ENCODE measurements at places on chromosomes 6 and 20.

DNA sequence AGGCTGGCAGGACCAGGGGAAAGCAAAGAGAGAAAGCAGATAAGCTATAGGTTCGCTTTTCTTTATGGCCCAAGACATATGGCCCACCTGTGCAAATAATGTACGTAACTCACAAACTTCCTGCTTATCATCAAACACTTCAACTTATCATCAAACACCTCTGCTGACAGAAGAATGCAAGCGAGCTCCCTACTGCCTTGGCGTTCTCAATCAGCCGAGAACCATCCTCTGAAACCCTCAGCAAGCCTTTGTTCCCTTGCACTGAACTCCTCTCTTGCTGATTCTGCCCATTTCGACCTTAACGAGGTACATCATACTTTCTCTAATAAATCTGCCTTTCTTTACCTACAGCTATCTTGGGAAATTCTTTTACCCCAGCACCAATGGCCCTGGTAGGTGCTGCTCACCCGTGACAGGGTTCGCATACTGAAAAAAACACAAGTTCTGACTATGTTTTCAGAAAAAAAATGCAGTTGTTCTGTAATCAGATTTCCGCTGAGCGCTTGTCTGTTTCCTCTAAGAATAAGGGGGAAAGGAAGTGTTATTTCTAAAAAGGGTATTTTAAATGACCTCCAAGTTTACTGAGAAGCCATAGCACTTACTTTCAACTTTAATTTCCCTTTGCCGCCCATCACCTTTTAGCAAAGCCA lies 28.3 kb downstream of the SERPINB6 start:
- DNase-seq: no peak

- DNase-seq: no peak
Measured at GRCh38 chr6:132998418-132998817, 184.0 kb downstream of the RPS12 start.

DNA sequence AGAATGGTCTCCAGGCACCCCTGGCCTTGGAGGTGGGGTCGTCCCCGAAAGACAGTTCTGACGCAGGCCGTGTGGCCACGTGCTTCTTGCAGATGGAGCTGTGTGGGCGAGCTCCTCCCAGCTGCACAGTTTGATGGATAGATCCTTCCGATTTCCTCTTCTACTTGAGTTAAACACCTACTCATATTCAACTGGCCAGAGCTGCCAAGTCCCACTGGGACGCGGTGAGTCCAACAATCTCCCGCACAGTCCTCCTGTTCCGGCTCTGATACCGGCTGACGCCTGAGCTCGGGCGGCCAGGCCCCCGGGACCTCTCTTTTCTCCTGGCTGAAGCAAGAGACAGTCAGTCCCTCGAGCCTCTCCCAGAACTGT lies 57.9 kb upstream of the DACT2 start:
- DNase-seq: no peak

- DNase-seq: no peak
Measured at GRCh38 chr6:112470950-112471349, 123.8 kb downstream of the RFPL4B start.

GRCh38 chr6:21648475-21649050 lies 55.0 kb downstream of the SOX4 start:
- DNase-seq: no peak

- DNase-seq: peak; percentile 48
Measured at GRCh38 chr6:2448826-2449571, 203.6 kb upstream of the GMDS start.

- DNase-seq: no peak
Measured at GRCh38 chr6:49646130-49646824, 9.6 kb upstream of the RHAG start.

DNA sequence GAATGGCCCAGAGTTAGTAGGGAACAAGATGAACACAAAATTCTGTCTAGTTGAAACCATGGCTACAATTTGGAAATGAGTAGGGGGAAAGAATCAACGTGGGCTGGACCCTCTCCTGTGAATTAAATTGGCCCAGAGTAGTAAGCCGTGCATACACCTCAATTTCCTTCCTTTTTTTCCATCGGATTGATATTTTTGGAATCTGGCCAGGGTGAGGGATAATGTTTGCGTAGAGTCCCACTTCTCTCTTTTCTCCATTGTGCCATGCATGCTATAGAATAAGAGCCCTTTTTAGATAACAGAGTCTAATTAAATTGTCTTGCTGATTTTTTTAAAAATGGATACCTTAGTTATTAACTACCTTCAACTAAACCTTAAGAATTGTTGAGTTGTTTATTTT lies 35.2 kb downstream of the XRN2 start:
- DNase-seq: no peak

- DNase-seq: no peak
Measured at GRCh38 chr6:89475101-89475500, 42.1 kb downstream of the ANKRD6 start.

GRCh38 chr6:11989386-11989785 lies 22.7 kb upstream of the HIVEP1 start:
- no peak for DNase-seq

- no peak for DNase-seq
Measured at GRCh38 chr6:9409126-9409525, 973.8 kb upstream of the SLC35B3 start.

DNA sequence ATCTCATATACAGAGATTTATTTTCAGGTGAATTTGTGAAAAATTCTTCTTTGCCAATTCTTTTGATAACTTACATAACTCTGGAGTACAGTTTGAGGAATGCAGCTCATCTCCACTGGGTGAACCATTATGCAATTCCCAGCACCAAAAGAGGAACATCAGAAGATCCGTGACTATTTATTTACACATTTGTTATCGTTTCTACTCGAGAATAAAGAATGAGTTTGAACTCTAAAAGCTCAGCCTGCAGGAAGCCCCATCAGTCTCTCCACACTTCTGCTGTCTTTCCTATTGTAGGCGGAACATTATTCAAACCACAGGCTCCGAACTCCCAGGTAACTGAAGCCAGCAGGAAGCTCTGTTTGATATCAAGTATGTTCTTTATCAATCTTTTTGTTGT lies 95.9 kb upstream of the IFNGR1 start:
- no peak for DNase-seq

DNA sequence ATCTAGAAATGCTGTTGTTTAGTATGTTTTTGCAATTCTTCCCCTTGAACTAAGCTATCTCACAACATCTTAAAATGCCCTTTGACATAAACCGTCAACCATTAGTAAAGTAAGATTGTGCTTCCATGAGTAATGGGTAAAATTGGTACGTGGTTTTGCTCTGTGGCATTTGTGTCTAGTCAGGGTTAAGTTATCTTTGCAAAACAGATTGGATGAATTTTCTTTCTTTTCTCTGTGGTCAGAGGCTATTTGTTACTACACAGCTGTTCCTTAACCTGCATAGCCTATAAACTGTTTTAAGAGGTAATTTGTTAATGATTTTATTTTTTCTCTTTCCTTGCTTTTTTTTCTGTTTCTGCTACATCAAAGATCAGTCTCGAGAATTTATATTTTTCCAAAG lies 75.4 kb downstream of the RPP40 start:
- DNase-seq: peak; percentile 44

DNA sequence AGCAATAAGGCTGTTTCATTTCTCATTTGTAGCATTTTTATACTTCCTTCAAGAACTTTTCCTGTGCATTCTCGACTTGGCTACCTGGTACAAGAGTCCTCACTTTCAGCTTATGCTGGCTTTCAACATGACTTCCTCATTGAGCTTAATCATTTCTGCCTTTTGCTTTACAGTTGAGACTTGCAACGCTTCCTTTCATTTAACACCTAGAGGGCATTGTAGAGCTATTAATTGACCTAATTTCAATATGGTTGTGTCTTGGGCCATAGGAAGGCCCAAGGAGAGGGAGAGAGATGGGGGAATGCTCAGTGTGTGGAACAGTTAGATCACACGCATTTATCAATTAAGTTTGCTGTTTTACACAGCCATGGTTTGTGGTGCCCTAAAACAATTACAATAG lies 37.2 kb downstream of the SLC22A2 start:
- peak; percentile 8 for DNase-seq

DNA sequence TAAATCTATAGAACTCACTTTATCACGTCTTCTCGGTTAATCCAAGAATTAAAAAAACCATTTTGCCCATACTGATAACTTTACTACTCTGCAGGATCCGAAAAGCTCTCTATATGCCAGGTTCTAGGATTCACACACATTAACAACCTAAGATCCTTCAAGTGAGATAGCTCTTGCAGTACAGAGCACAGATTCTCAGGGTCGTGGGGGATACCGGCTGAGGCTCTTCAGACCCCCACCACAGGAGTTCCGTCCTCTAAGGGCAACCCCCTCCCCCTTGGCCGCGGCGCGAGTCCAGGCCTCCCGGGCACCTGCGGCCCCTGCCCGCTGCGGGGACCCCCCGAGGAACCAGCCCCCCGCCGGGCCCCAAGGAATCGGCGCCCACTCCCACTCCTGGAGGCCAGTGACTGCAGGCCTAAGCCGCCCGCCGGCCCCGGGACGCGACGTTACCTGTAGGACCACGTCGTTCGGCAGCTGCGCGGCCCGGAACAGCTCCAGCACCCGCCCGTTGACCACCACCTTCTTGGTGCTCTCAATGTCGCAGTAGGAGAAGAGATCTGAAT lies 892 bp downstream of the REPS1 start:
- peak; percentile 11 for DNase-seq

DNA sequence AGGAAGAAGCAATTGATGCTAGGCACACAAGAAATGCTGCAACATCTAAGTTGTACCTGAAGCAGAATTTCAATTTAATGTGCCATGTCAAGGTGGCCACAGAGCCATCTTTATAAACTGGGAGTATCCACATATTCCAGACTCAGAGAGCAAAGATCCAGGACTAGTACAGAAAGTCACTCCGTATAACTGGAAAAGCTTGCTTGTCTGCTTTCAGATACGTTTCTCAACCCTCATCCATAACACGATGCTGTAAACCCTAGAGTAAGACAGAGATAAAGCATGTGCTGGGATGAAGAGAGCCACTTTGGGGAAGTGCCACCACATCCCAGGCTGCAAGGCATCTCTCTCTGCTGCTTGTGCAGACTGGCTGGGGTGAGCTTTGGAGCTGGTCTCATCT lies 134.7 kb downstream of the PACRG start:
- no peak for DNase-seq

DNA sequence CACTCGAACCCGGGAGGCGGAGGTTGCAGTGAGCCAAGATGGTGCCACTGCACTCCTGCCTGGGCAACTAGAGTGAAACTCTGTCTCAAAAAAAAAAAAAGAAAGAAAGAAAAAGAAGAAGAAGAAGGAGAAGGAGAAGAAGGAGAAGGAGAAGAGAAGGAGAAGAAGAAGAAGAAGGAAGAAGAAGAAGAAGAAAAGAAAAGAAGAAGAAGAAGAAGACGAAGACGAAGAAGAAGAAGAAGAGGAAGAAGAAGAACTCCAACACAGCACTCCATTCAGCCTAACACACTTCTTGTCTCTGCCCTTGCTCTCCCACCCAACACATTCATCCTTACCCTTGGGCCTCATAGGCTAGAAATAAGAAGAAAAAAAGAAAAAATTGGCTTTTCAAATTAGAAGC lies 6.9 kb downstream of the ZFP57 start:
- no peak for DNase-seq

DNA sequence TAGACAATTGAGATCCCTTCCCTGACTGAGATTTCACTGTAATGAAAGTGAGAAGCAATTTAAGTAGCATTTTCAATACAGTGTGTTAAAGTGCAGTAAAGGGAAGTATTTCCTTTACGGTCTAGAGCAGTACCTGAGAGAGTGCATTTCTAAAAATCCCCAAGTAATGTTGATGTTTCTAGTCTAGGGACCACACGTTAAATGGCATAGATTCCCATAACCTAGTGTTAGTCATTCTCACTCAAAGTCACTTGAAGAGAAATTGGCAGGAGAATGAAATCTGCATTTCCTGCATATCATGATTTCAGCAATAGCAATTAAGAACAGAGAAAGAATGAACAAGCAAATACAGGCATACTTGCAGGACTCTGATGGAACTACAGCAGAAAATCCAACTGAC lies 67.9 kb downstream of the CGA start:
- DNase-seq: no peak

- no peak for DNase-seq
Measured at GRCh38 chr6:133705731-133706130, 183.2 kb upstream of the TCF21 start.

DNA sequence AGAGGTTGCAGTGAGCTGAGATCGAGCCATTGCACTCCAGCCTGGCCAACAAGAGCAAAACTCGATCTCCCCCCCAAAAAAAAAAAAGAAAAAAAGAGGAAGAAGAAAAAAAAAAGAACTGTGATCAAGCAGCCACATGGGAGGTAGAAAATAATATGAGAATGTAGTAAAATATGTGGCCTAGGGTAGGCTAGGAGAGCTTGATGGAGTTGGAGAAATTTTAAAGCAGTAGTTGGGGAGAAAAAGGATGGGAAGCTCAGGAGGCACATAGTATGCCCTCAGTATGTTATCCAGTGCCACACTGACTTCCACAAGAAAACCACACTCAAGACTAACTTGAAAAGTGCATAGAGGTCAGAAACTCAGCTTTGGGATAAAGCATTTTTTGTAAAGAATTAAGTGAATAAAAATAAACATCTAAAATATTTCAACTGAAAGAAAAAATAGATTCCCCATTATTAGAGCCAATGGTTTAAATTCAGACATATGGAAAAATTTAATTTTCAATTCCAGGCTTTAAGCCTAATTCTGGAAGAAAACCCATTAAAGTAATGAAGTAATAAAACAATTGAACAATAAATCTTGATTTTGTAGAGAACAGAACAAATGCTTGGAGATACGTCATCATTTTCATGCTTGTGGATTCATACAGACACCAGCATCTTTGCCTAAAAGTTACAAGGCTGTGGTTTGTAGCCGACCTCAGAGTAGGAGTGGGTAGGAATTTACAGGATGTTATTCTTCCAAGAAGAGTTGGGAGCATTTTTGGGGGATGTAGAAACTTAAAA lies 34.7 kb downstream of the PLEKHG1 start:
- no peak for DNase-seq

GRCh38 chr6:11536795-11537194 lies 754 bp upstream of the TMEM170B start:
- DNase-seq: no peak

DNA sequence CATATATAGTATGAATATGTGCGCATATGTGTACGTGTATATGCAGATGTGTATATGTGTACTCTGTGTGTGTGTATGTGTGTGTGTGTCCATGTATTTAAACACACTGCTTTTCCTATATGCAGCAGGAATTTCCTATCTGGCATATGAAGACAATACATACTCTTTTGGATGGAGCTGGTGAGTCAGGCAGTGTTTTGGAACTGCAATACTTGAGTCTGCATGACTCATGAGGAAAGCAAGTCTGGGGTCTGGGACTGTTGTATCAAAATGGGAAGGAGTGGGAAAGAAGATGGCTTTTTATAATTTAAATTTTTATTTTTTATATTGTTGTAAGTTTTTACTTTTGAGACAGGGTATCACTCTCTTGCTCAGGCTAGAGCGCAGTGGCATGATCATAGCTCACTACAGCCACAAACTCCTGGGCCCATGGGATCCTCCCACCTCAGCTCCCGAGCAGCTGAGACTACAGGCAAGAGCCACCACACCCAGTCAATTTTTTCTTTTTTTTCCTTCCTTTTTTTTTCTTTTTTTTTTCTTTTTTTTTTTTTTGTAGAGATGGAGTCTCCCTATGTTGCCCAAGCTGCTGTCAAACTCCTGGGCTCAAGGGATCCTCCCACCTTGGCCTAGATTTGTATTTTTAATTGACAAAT lies 72.2 kb downstream of the ATXN1 start:
- no peak for DNase-seq

All from activated CD4-positive, alpha-beta T cell treated with anti-CD3 and anti-CD28 coated beads, Interleukin-10, Interleukin-2, amounts not matched to agents 100 ng/mL and 50 ng/mL, durations not matched to agents 16 hours and 8 hours (primary cell).